ENCODE measurements at places on chromosomes 5 and 9. TPM values are rescaled to one million over a fixed set of nuclear protein-coding genes. Genes with fewer than 3 reads are reported as not detected.
A peak's percentile ranks its signal among the peaks of the same experiment; 100 is the strongest.

The MEF2C gene
- 0.19 TPM for total RNA-seq

The SLC22A4 gene
- 0.75 TPM for total RNA-seq

The ZFP2 gene
- total RNA-seq = not detected

The GALNT12 gene
- total RNA-seq = 9.9 TPM

The PRRC1 gene
- total RNA-seq = 35.6 TPM

The MTRR gene
- total RNA-seq = 46.9 TPM

The PPIC gene
- not detected for total RNA-seq

The SNX18 gene
- total RNA-seq = 45.3 TPM

The SERF1A gene
- 6.2 TPM for total RNA-seq

The PROB1 gene
- total RNA-seq = 10.9 TPM

The HTR1A gene
- total RNA-seq = not detected

GRCh38 chr9:10226996-10227395 lies 385.8 kb downstream of the PTPRD start:
- no peaks in the 10 kb centered on the region for H3K36me3 ChIP-seq
- DNase-seq = no peak
- no peaks in the 10 kb centered on the region for H3K4me1 ChIP-seq
- no peaks in the 10 kb centered on the region for H3K27me3 ChIP-seq

DNA sequence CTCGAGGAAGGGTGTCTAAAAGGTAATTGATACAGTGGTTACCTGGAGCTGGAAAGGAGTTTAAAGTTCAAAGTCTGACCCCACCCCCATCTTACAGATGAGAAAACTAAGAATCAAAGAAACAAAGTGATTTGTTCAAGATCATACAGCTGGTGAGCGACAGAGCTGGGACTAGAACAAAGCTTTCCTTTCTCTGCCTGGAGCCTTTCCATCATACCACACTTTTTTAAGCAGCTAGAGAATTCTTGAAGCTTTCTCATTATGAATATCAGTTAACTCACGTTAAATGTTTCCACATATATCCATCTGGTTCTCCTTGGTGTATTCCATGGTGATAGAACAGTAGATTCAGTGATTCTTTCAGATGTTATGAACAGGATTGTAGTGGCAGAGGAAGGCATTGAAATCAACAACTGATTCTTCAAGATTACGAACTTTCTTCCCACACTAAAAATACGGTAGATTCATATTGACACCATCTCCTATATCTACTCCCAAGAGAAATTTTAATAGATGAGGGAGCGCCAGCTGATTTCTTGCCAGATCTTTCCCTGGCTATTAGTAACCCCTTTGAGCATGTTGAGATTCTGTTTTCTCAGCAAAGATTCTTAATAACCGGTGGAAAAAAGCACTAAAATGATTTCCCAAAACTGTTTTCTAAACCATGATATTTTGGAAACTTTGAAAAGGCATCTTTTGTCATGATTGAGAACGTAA lies 233.7 kb downstream of the ADAMTSL1 start:
- no peak overlapping the region for H3K27ac ChIP-seq
- H3K27me3 ChIP-seq = no peaks in the 10 kb centered on the region
- no peaks in the 10 kb centered on the region for H3K4me1 ChIP-seq
- H3K36me3 ChIP-seq = no peaks in the 10 kb centered on the region
- H3K4me3 ChIP-seq = no peak overlapping the region

DNA sequence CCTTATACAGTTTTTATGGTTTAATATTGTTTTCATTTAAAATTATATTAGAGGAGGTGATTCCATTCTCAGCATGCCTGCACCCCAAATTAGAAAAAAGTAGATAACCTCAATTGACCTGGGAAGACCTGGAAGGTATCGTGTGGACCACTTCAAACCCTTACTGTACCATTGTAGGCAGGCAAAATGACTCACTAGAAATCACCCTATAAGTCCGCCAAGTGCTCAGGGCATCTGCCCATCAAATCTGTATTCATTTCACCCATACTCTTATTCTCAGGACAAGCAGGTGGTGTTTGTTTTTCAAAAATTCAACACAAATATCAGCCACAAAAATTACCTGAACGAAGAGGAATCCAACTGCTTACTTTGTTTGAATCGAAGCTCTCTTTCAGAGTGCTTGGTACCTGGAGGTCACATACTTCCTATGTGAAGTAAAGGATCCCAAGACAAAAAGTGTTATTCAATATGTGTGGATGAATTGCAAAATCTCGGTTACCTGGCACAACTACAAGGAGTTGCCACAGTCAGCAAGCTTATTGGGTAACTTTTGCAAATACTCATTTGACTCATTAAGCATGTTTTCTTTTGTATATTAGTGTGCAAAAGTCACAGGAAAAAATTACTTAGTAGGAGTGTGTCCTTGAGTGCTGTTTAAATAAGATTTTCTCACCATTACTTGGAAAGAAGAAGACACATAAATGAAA lies 216.2 kb downstream of the ENC1 start:
- H3K27me3 ChIP-seq = peaks cover 6% of the 10 kb centered on the region
- H3K27ac ChIP-seq = no peak overlapping the region
- no peaks in the 10 kb centered on the region for H3K4me1 ChIP-seq
- no peaks in the 10 kb centered on the region for H3K36me3 ChIP-seq

- H3K4me1 ChIP-seq = no peaks in the 10 kb centered on the region
- DNase-seq = no peak
- no peak overlapping the region for H3K4me3 ChIP-seq
- H3K27me3 ChIP-seq = no peaks in the 10 kb centered on the region
- H3K27ac ChIP-seq = no peak overlapping the region
- no peaks in the 10 kb centered on the region for H3K36me3 ChIP-seq
Measured at GRCh38 chr5:89707891-89708290, 701.7 kb downstream of the CETN3 start.

- no peak overlapping the region for H3K27ac ChIP-seq
- H3K4me1 ChIP-seq = no peaks in the 10 kb centered on the region
- no peak for DNase-seq
- no peaks in the 10 kb centered on the region for H3K36me3 ChIP-seq
- no peaks in the 10 kb centered on the region for H3K27me3 ChIP-seq
Measured at GRCh38 chr5:139131921-139132432, 66.2 kb downstream of the SIL1 start.

DNA sequence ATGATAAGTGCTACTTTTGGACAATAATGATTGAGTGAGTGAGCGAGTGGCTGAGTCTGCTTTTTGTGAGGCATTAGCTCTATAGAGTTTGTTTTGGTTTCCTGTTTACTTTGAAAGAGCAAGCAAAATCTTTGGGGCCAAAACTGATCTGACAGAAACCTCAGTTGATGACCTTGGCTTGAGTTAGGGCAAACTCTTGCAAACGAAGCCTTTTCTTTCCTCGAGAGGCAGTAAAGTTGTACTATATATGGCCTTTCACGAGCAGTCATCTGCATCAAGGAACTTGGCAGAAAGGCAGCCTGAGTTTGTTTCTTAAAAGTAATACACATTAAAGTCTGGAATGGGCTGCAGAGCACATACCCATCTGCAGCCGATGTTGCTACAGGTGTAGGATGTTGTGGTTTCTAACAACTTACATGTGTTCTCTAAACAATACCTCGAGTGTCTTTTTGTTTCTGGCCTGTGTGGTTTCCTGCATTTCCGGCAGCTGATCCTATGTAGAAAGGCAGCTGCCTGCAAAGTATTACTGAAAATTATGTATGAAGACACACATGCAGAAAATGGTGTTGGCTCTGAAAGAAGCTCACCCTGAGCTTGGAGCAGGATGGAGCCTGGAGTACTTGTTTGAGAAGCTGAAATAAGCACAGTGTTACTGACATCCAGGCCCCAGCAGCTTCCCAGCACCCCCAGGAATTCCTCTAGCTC lies 60.8 kb downstream of the FOXD1 start:
- H3K27me3 ChIP-seq = peaks cover 65% of the 10 kb centered on the region
- H3K4me1 ChIP-seq = peaks cover 24% of the 10 kb centered on the region
- peak overlapping the region; percentile 68 for H3K27ac ChIP-seq
- peak; percentile 86 for DNase-seq
- H3K36me3 ChIP-seq = peaks cover 24% of the 10 kb centered on the region

DNA sequence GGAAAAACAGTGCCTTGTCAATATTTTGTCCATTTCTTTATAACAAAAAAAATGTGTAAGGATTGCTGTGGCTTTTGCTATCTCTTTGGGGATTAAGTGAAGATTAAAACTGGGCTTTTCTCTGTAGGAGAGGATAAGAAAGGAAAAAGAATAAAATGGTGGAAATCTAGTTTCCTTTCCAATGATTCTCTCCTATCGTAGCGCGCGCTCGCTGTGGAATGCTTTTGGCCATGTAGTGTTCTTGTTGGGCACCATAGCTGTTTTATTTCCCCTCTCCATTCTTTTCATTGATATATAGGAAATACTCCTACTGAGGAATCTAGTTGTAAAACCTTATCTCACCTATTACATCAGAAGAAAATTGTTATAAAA lies 1.5 kb downstream of the STXBP1 start:
- H3K36me3 ChIP-seq = no peaks in the 10 kb centered on the region
- no peak overlapping the region for H3K27ac ChIP-seq
- peaks cover 21% of the 10 kb centered on the region for H3K4me1 ChIP-seq
- no peak for DNase-seq
- H3K4me3 ChIP-seq = peak overlapping the region; percentile 68

- H3K4me3 ChIP-seq = no peak overlapping the region
- no peaks in the 10 kb centered on the region for H3K36me3 ChIP-seq
- no peak overlapping the region for H3K27ac ChIP-seq
- H3K27me3 ChIP-seq = no peaks in the 10 kb centered on the region
- no peaks in the 10 kb centered on the region for H3K4me1 ChIP-seq
Measured at GRCh38 chr9:78519786-78520185, 222.9 kb downstream of the PSAT1 start.

DNA sequence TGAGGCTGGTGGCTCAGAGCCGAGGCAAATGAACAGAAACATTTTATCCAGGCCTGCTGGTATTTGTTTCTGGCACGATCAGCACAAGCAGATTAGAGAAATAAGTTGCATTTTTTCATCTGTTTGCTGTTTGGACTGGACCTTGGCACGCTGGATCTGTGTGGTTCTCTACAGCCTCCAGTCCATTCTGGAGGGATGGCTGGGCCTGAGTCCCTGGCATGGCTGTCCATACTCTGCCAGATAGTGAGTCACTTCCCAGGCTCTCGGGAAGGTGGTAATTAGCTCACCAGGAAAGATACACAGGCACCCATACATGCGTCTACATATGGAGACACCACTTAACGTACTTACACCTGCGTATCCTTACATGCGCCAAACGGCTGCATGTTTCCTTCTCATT lies 78.6 kb downstream of the SPRY4 start:
- H3K4me3 ChIP-seq = no peak overlapping the region
- H3K27me3 ChIP-seq = peaks cover 12% of the 10 kb centered on the region
- H3K27ac ChIP-seq = no peak overlapping the region
- DNase-seq = no peak

DNA sequence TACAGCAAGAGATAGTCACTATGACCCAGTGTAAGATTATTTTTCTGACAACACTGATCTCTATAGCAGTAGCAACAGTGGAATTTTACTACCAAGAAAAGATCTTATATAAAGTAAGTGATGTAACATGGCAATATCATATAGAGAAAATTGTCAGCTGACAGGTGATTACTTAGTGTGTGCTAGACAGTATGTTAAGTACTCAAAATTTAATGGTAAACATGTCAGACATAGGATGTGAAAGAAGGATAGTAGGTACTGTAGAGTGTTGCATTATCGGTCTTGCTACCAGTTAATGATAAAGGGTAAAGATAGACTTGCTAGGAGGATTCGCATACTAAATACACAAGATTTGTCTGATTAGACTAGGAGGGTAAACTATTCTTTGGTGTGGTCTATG lies 247.4 kb downstream of the CYLC2 start:
- no peak overlapping the region for H3K27ac ChIP-seq
- no peaks in the 10 kb centered on the region for H3K27me3 ChIP-seq
- DNase-seq = no peak

DNA sequence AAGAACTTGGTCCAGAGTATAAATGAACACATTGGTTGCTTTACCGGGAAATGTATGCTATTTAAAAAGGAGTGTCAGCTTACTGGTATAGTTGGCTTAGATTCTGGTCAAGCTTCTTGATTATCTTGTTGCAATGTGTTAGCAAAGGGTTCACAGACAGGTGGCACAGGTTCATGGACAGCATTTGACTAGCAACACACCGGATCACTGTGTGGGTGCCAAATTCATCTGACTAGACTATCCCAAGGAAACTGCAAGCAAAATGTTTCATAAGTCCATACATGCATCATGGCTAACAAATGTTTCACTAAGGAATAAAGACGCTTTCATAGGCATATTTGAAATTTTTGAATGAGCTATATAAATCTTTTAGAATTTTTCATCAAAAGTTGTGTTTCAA lies 274.1 kb downstream of the PLK2 start:
- H3K27me3 ChIP-seq = no peaks in the 10 kb centered on the region
- DNase-seq = no peak
- no peaks in the 10 kb centered on the region for H3K36me3 ChIP-seq
- H3K27ac ChIP-seq = no peak overlapping the region

DNA sequence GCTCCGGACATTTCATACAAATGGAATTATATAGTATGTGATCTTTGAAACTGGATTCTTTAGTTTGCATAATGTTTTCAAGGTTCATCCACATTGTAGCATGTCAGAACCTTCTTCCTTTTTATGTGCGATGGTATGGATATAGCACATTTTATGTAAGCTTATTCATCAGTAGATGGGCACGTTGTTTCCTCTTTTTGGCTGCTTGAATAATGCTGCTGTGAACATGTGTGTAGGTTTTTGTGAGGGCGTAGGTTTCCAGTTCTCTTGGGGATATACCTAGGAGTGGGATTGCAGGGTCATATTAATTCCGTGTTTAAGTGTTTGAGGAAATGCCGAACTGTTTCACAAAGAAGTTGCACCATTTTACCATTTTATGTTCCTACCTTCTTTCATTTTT lies 187.8 kb downstream of the NR3C1 start:
- H3K36me3 ChIP-seq = peaks cover 6% of the 10 kb centered on the region
- H3K4me3 ChIP-seq = no peak overlapping the region
- peaks cover 41% of the 10 kb centered on the region for H3K4me1 ChIP-seq

DNA sequence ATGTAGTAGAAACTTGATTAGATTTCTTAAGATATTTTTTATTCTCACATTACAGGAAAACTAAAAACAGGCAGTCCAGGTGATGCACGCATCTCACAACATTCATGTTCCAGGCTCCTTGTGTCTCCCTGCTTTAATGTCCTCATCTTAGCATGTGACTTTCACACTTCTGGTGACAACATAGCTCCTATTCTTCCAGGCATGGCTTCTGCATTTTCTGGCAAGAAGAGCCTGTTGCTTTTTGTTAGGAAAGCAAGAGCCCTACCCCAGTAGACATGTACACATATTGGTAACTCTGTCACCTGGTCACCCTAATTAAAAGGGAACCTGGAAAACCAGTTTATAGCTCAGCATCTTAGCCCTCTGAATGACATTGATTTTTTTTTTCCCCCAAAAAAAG lies 92.5 kb downstream of the PPIC start:
- H3K36me3 ChIP-seq = peaks cover 2% of the 10 kb centered on the region
- no peaks in the 10 kb centered on the region for H3K27me3 ChIP-seq
- peaks cover 2% of the 10 kb centered on the region for H3K4me1 ChIP-seq
- no peak for DNase-seq

- H3K27me3 ChIP-seq = peaks cover 6% of the 10 kb centered on the region
- peak overlapping the region; percentile 72 for H3K27ac ChIP-seq
- peaks cover 4% of the 10 kb centered on the region for H3K36me3 ChIP-seq
Measured at GRCh38 chr9:113350107-113350661, 843 bp downstream of the BSPRY start.

Measured in activated CD8-positive, alpha-beta memory T cell treated with anti-CD3 and anti-CD28 coated beads, Interleukin-2, amount 10 ng/mL, durations not matched to agents 7 days and 5 days (primary cell).